ENCODE measurements at places on chromosomes 4 and X.
A peak's percentile ranks its signal among the peaks of the same experiment; 100 is the strongest.

DNA sequence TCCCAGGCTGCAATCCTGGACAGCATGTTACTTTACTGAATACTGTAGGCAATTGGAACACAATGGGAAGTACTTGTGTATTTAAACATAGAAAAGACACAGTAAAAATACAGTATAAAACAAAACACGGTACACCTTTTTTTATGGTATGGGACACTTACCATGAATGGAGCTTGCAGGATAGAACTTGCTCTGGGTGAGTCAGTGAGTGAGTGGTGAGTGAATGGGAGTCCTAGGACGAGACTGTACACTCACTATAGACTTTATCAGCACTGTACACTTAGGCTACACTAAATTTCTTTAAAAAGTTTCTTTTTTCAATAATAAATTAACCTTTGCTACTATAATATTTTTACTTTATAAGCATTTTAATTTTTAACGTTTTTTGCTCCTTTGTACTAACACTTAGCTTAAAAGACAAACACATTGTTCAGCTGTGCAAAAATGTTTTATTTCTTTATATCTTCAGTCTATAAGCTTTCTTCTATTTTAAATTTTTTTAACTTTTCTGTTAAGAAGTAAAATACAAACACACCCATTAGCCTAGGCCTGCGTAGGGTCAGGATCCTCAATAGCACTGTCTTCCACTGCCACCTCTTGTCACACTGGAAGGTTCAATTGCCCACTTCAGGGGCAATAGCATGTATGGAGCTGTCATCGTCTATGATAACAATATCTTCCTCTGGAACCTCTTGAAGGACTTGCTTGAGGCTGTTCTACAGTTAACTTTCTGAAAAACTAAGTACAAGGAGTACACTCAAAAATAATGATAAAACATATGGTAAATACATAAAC, 293.5 kb upstream of the FSTL5 start:
- no peak for DNase-seq

- no peak for DNase-seq
Measured at GRCh38 chr4:113478032-113478431, 283.5 kb downstream of the CAMK2D start.

- no peak for DNase-seq
Measured at GRCh38 chrX:16990839-16991238, 44.4 kb downstream of the REPS2 start.

DNA sequence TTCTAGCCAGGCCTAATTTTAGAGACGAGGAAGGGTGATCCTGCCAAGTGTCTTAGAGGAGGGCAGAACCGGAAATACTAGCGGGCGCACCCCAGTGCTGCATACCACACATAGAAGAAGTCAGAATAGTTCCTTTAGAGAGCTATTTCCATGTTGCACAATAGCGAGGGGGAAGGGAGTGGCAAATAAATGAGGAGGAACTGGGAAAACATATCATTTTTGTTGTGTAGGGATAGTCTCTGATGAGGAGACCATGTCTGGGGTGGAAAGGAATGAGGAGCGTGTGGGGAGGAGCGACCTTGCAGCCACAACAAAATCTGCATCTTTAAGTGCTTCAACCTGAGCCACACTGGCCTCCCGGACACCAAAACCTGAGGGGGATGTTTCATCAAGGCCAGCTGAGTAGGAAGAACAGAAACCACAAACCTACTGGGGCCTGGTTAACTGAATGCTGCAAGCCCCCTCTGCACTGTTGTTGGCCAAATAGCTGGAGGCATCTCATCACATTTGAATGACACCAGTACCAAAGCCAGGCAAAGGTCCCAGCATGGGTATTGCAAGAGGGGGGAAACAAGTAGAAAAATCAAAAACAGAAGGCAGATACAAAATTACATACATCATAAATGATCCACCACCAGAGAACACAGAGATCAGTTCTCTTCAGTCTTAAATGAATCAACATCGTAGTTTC, 26.7 kb upstream of the C1QTNF7 start:
- DNase-seq: peak; percentile 25

GRCh38 chr4:8176547-8177399, 18.2 kb upstream of the ABLIM2 start:
- peak; percentile 61 for DNase-seq

GRCh38 chr4:140297221-140297570, 76.2 kb upstream of the SCOC start:
- no peak for DNase-seq
